Smooth muscle cell of the umbilical artery (primary cell): ENCODE measurements at places on chromosomes 2 and 18. TPM values are rescaled to one million over a fixed set of nuclear protein-coding genes. Genes with fewer than 3 reads are reported as not detected.

Gene C2orf92
- total RNA-seq, result 3.1 and 3.9 TPM in 2 replicates

Gene GAL3ST2
- under 0.01 and 0.74 TPM in 2 replicates for total RNA-seq

Gene RHBDD1
- 23.8 and 44.6 TPM in 2 replicates for total RNA-seq

Gene DNAH6
- total RNA-seq, result 0.05 and 0.30 TPM in 2 replicates

Gene PSMA8
- not detected in 2 replicates for total RNA-seq

Gene TSGA10
- total RNA-seq, result 3.3 and 13.1 TPM in 2 replicates

Gene C2orf15
- total RNA-seq, result 0.18 TPM in 1 of 2 replicates, not detected in the other

Gene AQP12B
- total RNA-seq, result not detected in 2 replicates
